Hair follicular keratinocyte (primary cell): ENCODE measurements at places on chromosomes 5 and 9. TPM values are rescaled to one million over a fixed set of nuclear protein-coding genes. Genes with fewer than 3 reads are reported as not detected.

The TNFSF15 gene
- 1.3 and 1.6 TPM in 2 replicates for total RNA-seq

The C9orf50 gene
- total RNA-seq = not detected in 2 replicates

The BTNL3 gene
- not detected in 2 replicates for total RNA-seq

The IFNA2 gene
- not detected in 2 replicates for total RNA-seq

The SARDH gene
- total RNA-seq = 0.27 and 0.86 TPM in 2 replicates

The TAF1L gene
- not detected in 2 replicates for total RNA-seq

The SPINK7 gene
- total RNA-seq = 0.47 TPM in 1 of 2 replicates, not detected in the other

The IGFBPL1 gene
- total RNA-seq = not detected in 2 replicates

The SPATA31D4 gene
- total RNA-seq = not detected in 2 replicates

The GRPEL2 gene
- total RNA-seq = 20.2 and 24.6 TPM in 2 replicates

The RORB gene
- total RNA-seq = not detected in 2 replicates

The SH3GL2 gene
- not detected in 2 replicates for total RNA-seq

The ECSCR gene
- not detected in 2 replicates for total RNA-seq

The SPINK4 gene
- not detected in 2 replicates for total RNA-seq

The GALT gene
- total RNA-seq = 24.7 and 39.3 TPM in 2 replicates

The KCNMB1 gene
- total RNA-seq = not detected in 2 replicates

The OR1Q1 gene
- total RNA-seq = not detected in 2 replicates

The HRH2 gene
- total RNA-seq = not detected in 2 replicates

The ADAMTS19 gene
- total RNA-seq = 0.04 TPM in 1 of 2 replicates, not detected in the other

The ARHGEF39 gene
- 7.8 and 23.5 TPM in 2 replicates for total RNA-seq

The TMEM174 gene
- not detected in 2 replicates for total RNA-seq

The CD180 gene
- total RNA-seq = not detected in 2 replicates

The QRFP gene
- not detected in 2 replicates for total RNA-seq

The TRAF2 gene
- 10.0 and 16.7 TPM in 2 replicates for total RNA-seq

The FOXD1 gene
- total RNA-seq = 3.3 and 6.6 TPM in 2 replicates
